ENCODE measurements at places on chromosomes 16 and 17.

DNA sequence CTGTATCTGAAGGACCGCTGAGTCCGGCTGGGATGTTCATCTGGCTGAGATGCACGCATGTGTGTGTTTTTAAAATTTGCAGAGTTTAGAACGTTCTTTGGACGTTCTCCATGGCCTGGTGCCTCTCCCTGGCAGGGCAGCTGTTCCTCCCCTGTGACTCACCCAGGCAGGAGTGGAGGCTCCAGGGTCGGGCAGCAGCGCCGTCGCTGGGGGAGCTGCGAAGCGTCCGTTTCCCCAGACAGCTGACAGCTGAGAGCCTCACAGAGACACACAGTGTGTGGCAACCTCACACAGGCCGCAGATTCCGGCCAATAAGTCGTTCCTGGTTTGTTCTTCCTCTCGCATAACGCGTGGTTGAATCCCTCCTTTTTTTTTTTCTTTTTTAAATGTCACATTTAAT is 80.6 kb downstream of the OR1D5 start:
- DNase-seq: peak; percentile 59

DNA sequence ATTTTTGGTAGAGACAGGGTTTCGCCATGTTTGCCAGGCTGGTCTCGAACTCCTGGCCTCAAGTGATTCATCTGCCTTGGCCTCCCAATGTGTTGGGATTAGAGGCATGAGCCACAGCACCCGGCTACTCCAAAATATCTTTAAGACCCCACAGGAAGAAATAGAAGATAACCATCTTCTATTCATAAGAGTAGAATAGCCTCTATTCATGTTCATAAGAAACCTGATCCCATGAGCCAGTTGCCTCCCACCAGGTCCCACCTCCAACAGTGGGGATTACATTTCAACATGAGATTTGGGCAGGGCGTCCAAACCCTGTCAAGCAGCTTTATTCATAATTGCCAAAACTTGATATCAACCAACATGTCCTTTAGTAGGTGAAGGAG is 13.9 kb upstream of the TMC7 start:
- no peak for DNase-seq

DNA sequence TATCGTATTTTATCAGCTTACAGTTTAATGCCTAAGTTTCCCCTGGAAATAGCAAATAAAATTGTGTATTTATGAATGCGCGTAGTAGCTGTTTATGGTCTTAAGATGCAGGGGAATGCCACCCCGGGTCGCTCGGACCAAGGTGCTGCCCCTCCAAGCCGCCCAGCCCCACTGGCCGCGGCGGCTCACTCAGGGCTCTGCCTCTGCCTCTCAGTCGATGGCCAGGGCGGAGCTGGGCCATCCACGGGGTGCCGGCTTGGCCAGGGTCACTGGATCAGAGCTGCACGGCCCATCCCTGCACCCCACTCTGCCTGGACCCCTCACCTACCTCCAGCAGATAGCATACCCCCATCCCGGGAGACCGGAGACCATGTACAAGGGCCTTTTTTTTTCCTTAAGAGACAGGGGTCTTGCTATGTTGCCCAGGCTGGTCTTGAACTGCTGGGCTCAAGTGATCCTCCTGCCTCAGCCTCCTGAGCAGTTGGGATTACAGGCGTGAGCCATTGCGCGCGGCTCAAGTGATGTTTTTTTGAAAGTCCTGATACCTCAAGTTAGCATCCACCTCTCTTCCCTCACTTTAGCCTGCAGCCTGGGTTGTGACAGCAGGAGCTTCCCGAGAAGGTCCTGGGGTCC is 11.0 kb downstream of the PRSS27 start:
- DNase-seq: no peak

DNA sequence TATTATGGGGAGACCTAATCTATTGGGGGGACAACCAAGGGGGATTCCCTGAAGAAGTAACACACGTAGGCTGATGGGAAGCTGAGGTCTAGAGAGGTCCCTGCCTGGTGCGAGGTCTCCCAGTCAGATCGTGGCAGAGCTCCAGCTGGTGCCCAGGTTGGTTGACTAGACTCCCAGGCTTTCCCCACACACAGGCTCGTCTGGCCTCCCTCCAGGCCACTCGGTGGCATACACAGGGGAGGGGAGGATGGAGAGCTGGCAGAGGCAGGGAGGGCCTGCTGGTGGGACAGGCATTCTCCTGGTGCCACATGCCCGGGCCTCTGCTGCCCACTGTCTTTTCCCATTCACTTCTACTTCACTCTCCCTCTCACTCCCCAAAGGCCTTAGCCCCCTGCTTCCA is 8.5 kb upstream of the SOCS3 start:
- no peak for DNase-seq

GRCh38 chr17:37107406-37108083 is 158.8 kb downstream of the AATF start:
- no peak for DNase-seq

GRCh38 chr17:15920758-15921239 is 24.1 kb upstream of the ADORA2B start:
- DNase-seq: peak; percentile 99

DNA sequence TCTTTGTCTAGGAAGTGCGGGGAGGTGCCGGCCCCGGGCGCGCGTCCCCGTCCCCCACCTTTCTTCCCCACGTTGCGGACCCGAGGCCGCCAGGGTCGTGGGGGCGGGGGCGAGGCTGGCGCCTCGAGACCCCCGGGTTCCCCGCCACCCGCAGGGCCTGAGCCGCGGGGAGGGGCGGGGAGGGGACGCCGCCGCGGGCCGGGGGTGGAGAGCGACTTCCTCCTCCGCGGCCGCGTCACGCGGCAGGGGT is 1.8 kb upstream of the ACTG1 start:
- no peak for DNase-seq

DNA sequence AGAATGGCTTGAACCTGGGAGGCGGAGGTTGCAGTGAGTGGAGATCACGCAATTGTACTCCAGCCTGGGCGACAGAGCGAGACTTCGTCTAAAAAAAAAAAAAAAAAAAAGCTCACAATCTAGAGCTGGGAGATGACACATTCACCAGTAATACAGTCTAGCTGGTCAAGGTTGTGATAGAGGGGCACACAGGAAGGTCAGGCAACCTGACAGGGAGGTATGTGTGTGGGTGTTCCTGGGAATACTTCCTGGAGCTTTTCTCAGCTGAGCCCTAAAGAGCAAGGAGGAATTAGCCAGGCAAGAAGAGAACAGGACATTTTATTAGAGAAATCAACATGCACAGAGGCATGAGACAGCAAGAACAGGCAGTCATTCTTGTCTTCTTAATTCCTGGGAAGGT is 216.7 kb downstream of the SHISA9 start:
- DNase-seq: no peak

GRCh38 chr17:75976175-75976848 is 2.7 kb downstream of the ACOX1 start:
- no peak for DNase-seq

DNA sequence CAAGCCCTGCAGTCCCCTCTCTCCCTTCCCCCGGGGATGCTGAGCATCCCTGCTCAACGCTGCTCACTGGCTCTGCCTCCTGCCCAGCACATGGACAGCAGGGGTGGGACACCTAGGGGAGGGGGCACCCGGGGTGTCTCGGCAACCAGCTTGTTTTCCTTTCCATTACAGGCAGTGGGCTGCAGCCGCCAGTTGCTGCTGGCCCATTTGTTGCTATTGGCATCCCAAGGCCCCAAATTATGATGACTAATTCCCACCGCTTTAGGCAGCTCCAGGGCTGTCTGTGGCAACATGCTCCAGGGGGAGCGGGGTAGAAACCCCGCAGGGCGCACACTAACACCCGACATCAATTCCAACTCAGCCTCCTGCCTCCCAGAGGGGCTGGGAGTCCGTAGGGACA is 4.9 kb downstream of the SDK2 start:
- DNase-seq: peak; percentile 45

DNA sequence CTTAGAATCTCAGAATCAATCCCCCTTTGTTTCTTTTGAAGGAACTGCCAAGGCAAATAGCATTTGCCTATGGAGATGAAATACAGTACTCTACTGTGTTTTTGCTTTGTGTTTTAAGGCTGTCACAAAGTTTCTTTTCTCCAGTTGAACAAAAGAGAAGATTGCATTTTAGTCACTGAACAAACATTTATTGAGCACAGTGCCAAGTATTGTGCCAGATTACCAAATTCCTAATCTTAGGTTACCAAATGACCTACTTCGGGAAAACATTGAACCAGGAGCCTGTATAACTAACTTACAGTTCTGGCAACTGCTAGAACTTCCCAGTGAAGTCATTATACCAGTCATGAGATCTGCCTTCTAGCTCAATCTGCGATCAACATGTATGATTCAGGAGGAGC is 3.0 kb upstream of the UBB start:
- peak; percentile 25 for DNase-seq

- DNase-seq: peak; percentile 35
These were observed 80.5 kb downstream of the COPRS start for GRCh38 chr17:31778523-31778922.

DNA sequence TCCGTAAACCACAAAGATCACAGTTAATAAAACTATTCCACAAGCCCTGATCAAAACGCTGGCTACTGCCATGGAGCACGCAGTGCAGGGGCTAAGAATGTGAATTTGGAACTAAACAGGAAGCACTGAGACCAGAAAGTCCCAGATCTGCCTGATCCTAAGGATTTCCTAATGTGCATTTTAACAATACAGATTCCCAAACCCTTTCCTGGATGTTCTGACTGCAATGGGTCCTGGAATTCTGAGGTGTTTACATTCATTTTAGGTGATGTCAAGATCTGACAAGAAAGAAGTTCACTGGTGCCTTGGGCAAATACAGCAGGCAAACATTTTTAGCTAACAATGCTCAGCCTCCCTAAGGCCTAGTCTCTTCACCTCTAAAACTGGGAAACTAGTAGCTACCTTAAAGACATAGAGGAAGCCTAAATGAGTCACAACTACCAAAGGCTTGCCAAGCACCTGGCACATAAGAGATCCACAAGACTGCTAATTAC is 10.3 kb downstream of the NSMCE1 start:
- no peak for DNase-seq

GRCh38 chr16:3020604-3021448 is 658 bp downstream of the TNFRSF12A start:
- DNase-seq: peak; percentile 93

GRCh38 chr17:75074532-75074931 is 13.2 kb upstream of the SLC16A5 start:
- DNase-seq: no peak

GRCh38 chr16:89481356-89481955 is 8.9 kb downstream of the ANKRD11 start:
- no peak for DNase-seq

GRCh38 chr17:13484020-13484419 is 117.7 kb downstream of the HS3ST3A1 start:
- peak; percentile 12 for DNase-seq

GRCh38 chr16:87115646-87116045 is 201.5 kb downstream of the C16orf95 start:
- no peak for DNase-seq

GRCh38 chr17:6755731-6756184 is at the start of gene XAF1:
Gene XAF1, plus strand, starts transcription at chr17:6756046. Its CDS starts 33 bp downstream, at chr17:6756079.
- peak; percentile 58 for DNase-seq

- DNase-seq: no peak
These were observed 6.0 kb downstream of the SREBF1 start for GRCh38 chr17:17830740-17831207.

GRCh38 chr16:84555418-84556196 is 51.1 kb upstream of the MEAK7 start:
- DNase-seq: no peak

DNA sequence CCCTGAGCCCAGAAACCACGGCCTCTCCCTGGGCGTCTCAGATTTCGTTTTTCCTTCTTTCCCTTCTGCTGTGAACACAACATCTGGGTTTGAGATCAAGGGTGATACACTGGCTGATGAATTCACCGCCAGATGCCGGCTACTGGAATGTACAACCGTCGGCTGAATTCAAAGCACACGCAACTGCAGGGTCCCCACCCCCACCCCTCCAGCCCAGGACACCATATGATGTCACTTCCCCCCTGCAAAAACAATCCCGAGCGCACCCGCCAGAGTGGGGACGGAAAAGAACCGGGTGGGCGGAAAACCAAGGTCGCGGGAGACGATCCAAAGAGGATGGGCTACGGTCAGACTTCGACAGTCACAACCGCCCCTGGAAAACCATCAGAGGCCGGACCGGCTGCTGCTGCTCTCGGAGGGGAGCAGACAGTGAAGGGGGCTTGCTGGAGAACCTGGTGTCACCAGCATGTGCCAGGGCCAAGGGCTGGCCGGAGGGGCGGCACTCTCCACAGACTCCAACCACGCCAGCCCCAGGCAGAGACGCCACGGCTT is 23.3 kb downstream of the CEP295NL start:
- DNase-seq: peak; percentile 93

DNA sequence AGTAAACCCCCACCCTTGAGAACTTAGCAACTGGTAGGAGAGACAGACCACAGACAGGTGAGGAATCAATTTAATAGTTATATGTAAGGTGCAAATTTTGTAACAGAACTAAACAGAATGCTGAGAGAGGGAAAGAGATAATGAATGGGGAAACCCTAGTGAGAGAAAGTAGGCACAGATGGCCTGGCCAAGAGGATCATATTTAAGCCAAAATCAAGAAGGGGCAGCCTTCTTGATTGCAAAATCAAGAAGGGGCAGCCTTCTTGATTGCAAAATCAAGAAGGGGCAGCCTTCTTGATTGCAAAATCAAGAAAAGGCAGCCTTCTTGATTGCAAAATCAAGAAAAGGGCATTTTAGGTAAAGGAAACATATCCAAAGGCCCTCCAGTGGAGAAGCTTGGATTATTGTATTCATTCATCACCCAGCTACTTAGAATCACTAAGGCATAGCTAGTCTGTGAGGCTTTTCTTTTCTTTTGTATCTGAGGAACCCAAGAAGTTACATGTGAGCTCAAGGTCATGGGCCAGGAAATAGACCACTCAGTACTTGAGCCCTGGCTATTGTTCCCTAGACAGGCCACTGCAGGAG is 190.6 kb downstream of the CYLD start:
- no peak for DNase-seq

DNA sequence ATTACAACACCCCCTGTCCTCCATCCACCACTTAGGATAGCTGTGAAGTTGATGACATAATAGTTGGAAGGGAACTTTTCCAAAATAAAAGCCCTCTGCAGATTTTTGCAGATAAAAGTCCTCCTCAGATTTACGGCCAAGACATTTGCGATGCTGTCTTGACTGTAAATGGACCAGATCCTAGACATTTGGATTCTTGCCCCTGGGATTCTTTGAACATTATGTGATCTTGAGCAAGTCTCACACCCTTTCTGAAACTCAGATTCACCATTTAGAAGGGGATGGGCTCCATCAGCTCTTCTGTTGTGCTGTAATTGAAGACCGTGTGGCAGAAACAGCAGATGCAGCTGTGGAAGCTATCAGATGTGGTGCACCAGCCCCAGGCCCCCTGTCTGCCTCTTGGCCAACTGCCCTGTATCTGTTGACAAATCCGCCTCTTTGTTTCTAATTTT is 153.9 kb upstream of the CACNG3 start:
- no peak for DNase-seq

- no peak for DNase-seq
These were observed 7.7 kb upstream of the CEP295NL start for GRCh38 chr17:78910497-78911284.

- no peak for DNase-seq
These were observed 45.5 kb upstream of the RBBP6 start for GRCh38 chr16:24493821-24494220.

GRCh38 chr17:33124871-33125551 is 133.4 kb downstream of the SPACA3 start:
- no peak for DNase-seq
